ENCODE measurements at places on chromosomes 6 and 20.

- DNase-seq, result peak; percentile 75
These were observed 97.2 kb upstream of the MAP7 start for GRCh38 chr6:136647363-136647852.

- DNase-seq, result no peak
These were observed 300.9 kb upstream of the PRDM1 start for GRCh38 chr6:105785066-105785811.

- DNase-seq, result peak; percentile 27
These were observed 297.9 kb downstream of the UTRN start for GRCh38 chr6:144582939-144583613.

- no peak for DNase-seq
These were observed 311.1 kb upstream of the JAG1 start for GRCh38 chr20:10984913-10985312.

- no peak for DNase-seq
These were observed 617.6 kb downstream of the COL12A1 start for GRCh38 chr6:74588094-74588832.

DNA sequence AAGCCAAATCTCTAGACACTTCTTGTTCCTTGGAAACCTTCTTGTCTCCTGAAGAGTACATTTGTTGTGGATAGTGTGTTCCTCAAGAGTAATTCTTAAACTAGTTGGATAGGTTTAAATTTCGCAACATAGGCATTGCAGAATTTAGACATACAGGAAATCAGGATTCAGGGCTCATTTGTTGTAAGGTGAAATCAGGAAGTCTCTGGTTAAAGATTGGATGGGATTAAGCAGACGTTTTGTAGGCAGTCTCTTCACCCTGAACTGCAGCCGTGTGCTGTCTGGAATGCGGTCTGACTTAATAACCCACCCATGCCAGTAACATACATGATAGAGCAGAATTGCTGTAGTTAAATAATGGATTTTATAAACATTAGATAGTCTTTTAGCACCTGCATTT lies 21.7 kb downstream of the HIVEP1 start:
- peak; percentile 57 for DNase-seq
